ENCODE measurements at places on chromosomes 3 and 15.

DNA sequence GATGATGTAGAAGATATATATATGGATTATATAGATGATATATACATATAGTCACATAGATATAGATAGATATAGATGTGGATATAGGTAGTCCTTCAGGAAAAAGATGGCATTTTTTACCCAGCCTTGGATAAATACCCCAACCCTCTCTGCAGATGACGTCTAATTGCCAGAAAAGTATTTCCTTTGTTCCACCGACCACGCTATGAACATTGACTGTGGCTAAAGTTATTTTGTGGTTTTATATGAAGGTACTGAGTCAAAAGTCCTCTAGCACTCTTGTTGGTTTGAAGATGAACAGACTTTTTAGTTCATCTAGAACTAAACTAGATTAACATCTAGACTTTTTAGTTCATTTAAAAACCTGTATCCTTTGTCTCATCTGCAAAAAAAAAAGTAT is 207.7 kb downstream of the PLOD2 start:
- no peak for DNase-seq

DNA sequence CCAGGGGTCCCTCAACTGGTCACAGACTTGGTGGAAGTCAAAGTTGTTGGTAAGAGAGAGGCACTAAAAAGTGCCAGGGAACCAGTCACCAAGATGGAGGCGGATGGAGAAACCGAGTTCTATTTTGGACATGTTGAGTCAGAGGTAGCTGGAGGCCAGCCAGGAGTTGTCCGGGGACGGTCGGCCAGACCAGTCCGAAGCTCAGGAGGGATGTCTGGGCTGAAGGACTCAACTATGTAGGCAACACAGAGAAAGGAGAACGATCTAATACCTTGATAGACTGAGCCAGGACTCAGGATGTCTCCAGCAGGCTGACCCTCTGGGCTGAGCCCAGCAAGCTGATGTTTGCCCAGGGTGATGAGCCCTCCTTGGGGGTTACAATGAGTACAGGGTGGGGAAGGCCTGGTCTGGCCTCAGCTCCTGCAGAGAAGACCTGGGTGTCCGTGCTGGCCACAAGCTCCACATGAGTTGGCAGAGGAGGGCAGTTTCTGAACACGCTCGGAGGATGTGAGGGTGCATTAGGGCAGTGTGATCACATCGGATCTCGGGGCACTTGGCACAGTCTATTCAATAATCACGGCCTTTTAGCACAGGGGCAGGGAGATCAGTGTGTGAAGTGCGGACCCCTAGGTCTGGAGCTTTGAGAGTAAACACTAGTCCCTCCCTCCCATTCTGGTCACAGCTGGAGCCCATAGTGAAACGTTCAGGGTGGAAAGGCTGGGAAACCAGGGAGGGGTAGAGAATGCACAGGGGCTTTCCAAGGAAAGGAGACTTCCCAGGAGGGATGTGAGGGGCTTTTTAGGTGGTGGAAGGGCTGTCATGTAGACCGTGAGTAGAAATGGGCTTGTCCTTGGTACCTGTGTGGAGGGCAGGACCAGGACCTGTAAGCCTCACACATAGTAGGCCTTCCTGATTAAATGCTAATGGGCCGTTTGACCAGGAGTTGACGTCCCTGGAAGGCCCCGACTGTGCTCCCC is 111.9 kb downstream of the ETFA start:
- no peak for DNase-seq

DNA sequence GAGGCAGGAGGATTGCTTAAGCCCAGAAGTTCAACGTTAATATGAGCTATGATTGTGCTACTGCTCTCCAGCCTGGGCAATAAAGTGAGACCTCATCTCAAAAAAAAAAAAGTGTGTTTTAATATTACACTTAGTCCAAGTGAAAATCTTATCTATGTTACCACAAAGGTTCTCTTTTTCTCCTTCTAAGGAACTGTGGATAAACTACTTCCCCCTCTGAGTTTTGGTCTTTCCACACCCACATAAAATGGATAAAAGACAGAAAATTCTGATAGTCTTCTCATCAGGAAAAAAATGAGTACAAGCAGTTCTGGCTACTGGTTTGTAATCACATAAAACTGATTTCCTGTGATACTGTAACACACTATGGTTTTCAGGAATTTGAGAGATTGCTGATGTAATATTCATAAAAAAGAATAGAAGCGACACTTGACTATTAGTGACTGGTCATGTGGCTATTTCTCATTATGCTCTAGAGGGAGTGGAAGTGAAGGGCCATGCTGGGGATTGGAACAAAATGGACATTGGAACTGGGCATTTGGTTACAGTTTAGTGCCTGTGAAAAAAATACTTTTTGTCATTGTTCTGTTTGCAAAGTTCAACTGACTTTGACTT is 68.2 kb downstream of the RYR3 start:
- DNase-seq, result no peak

GRCh38 chr15:88124199-88124598 is 132.3 kb downstream of the NTRK3 start:
- DNase-seq, result no peak

DNA sequence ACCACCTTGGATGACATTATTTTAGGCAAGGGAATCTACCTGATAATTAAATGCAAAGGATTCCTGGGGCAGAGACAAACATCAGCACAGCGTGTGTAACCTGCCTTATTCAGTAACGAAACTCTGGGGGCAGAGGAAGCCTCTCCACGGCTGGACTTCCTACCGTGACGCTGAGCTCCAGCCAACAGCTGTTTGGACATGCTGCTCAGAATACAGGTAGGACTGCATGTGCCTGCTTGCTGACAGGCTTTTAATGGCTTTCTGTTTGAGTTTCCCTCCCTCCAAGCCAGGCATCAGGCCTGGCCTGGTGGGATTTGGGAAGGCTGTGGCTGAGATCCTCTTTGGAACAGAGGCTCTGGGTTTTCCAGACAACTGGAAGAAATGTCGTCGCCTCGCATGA is 150.6 kb downstream of the ADAMTS17 start:
- no peak for DNase-seq

- DNase-seq, result peak; percentile 63
Observed at GRCh38 chr3:139427283-139428060, 38.0 kb upstream of the COPB2 start.

GRCh38 chr3:31614162-31614921 is 81.6 kb downstream of the STT3B start:
- no peak for DNase-seq

DNA sequence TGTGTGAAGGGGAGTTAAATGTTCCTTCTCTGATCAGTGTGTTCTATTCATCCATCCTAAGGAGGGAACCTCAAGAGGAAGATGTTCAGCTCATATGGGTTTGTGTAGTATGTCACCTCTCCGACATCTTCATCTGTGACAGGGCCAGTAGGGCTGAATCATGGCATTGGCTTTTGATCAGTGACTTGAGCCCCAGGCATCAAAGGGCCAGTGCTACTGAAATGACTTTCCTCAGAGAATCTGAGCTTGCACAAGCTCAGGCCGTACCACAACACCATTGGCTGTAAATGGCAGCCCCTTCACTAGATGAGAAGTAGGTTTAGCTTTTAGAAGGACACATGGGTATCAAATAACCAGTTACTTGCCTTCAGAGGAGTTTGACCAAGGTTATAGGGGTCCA is 183.2 kb upstream of the NR2E3 start:
- no peak for DNase-seq

DNA sequence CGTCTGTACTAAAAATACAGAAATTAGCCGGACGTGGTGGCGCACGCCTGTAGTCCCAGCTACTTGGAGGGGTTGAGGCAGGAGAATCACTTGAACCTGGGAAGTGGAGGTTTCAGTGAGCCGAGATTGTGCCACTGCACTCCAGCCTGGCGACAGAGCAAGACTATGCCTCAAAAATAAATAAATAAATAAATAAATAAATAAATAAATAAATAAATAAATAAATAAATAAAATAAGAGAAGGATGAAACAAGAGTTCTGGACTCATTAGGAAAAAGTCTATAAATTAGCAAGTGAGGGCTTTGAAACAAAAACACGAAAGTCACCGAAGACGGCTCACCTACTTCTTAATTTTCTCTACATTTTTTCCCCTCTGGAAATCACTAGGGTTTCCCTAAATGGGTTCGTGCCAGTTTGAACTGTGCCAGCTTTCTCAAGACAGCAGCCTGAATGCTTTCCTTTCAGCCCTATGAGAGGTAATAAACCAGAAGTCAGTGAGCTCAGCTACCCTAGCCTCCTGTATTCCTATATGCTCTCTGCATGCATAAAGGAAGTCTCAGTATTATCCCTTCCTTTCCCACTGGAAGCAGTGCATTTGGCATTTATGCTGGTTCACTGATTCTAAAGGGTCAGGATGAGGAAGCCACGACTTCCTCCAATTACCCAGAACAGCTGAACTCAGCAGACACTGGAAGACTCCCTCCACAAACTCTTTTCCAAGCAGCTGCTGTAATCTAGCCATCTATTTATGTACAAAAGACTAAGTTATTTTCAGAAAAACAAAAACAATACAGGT is 266.9 kb downstream of the ZBBX start:
- DNase-seq, result no peak

GRCh38 chr3:40913641-40914040 is 285.7 kb upstream of the CTNNB1 start:
- no peak for DNase-seq

DNA sequence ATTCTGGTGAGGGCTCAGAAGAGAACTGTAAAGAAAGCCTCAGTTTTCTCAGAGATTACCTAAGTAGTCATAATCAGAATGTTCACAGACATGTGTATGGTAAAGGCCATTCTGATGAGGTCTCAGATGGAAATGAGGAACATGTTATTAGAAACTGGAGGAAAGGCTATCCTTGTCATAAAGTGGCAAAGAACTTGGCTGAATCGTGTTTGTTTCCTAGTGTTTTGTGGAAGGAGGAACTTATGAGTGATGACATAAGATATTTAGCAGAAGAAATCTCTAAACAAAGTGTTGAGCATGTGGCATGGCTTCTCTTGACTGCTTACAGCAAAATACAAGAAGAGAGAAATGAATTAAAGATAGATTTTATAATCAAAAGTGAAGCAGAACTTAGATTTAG is 12.8 kb upstream of the KLHL40 start:
- no peak for DNase-seq

DNA sequence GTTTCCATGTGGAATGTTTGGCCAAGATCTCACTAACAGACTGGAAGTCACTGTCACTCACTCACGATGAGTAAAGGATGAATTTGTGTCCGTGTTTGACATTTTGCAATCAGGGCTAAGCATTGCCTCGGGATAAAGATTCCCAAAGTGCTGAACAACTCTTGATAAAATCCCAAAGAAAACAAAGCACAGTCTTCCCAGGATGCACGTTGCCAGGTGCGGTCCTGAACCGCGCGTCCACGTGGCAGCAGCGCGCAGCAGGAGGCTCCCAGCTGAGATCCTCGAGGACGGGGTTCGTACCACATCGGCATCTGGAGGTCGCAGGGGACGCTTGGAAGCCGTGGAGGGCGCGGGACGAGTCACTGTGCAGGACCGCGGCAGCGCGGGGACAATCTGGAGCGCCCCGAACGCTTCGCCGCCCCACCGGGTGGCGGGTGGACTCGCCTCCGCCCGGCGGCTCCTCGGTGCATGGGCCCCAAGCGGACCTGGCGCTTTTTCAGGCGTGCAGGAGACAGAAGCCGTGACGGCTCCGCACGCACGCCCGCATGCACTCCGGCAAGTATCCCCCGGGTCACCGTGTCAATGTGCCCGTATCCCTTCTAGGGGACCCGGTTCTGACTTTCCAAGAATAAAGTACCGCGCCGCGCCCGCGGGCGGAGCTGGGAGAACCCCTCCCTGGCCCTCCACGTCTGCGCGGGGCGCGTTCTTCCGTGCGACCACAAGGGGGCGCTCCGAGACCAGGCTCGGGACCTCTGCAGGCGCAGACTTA is 17.7 kb downstream of the CPN2 start:
- no peak for DNase-seq

DNA sequence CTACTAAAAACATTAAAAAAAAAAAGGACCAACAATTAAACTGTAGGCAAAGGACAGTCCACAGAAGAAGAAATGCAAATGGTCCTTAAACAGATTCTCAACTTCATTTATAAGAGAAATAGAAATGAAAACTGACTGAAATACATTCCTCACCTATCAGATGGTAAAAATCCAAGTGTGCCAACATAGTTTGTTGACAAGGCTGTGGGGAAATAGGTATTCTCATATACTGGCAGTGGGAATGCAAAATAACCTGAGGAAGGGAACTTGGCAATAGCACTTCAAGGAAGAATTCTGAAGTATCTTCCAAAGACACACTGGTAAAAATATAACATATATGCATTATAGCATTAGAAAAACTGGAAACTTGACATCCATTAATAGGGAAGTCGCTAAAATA is 53.8 kb downstream of the SLC24A1 start:
- DNase-seq, result no peak

DNA sequence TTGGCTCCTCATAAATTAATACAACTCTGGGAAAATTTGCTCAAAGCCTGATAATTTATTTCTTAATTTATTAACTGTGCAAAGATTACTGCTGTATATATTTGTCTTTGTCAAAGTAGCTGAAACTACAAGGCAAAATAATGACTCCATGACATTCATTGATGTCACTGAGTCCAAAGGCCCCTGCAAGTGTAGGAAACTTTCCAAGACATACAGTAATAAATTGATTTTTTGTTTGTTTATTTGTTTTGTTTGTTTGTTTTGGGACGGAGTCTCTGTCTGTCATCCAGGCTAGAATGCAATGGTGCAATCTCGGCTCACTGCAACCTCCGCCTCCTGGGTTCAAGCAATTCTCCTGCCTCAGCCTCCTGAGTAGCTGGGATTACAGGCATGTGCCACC is 96.8 kb upstream of the LPP start:
- DNase-seq, result no peak

- DNase-seq, result no peak
Observed at GRCh38 chr3:173886-174285, 22.7 kb upstream of the CHL1 start.

DNA sequence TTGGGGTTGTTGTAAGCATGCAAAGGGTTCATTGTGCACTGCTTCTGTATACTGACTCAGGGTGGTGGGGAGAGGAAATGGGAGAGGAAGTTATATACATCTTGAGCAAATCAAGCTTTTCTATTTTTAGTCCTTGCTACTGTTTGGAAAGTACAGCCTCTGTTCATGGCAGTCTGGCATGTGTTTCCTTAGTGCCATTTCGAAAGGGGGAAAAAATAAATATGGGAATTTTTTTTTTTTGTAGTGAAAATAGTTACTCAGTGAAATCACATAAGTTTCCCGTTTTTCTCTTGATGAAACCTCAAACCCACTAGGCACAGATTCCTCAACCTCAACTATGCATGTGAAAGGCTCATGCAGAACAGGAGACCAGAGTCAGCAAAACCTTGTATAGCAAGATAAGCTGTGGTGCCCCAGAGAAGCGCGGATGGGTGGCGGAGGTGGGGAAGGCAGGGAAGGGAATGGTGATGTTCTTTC is 353.3 kb downstream of the LPP start:
- DNase-seq, result peak; percentile 70

GRCh38 chr3:102225407-102226132 is 209.2 kb upstream of the ZPLD1 start:
- peak; percentile 69 for DNase-seq

- no peak for DNase-seq
Observed at GRCh38 chr15:76752549-76752948, 152.6 kb downstream of the SCAPER start.

All from kidney epithelial cell (primary cell).